H54 (cell line): ENCODE measurements at places on chromosomes 5 and 9.
A peak's percentile ranks its signal among the peaks of the same experiment; 100 is the strongest.

DNA sequence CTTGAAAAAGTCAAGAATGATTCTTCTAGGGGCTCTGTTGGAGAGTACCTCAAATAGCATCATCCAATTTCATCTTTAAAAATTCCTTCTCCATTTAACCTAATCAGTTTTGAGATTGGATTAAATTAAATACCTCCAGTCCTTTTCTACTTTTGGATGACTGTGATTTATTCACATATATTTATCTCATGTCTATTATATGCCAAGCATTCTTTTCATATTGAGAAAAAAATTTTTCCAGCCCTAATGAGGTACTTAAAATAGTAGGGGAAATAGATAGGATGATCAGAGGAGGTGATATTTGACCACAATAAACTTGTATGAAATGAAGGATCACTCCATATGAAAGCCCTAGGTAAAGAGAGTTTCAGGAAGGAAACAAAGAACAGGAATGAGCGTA is 250.1 kb downstream of the MAT2B start:
- DNase-seq = no peak

GRCh38 chr5:75551471-75551870 is 39.8 kb downstream of the POLK start:
- DNase-seq = no peak

GRCh38 chr9:749716-750115 is 91.8 kb upstream of the DMRT1 start:
- DNase-seq = no peak

DNA sequence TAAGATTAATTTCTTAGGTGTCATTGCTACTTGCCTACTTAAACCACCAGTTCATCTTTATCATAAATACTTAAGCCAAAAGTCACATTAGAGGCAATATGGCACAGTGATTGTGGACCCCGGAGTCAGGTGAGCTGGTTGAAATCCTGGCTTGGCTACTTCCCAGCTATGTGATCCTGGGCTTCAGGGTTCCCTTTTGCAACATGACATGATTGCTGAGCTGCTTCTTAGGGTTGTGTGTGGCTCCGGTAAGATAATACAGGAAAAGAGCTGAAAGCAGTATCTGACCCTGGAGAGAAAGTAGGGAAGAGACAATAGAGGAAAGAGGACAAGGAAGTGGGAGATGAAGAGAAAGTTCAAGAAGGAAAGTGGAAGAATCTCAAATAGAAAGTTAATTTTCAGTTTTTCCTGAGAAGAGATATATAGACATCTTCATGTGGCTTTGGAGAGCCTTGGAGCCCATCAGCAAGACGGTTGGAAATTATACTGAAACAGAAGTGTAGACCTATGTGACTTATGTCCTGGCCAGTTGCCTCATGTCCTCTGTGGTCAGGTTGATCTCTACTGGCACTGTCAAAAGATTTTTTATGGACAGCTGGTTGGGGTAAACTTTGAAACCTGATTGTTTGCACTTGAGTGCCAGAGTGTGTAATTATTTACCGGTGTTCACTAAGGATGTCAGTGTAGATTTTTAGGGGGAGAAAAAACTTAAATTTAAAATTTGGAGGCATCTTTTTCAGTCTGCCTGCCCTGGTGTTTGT is 93.2 kb downstream of the GHR start:
- DNase-seq = no peak

- no peak for DNase-seq
Observed at GRCh38 chr9:130194378-130194932, 22.3 kb downstream of the NCS1 start.

GRCh38 chr5:77636641-77637169 is 1.8 kb downstream of the OTP start:
- no peak for DNase-seq

- no peak for DNase-seq
Observed at GRCh38 chr9:33619666-33620404, 95.8 kb downstream of the ANKRD18B start.

GRCh38 chr9:8560560-8561525 is 761.3 kb upstream of the DMAC1 start:
- DNase-seq = no peak

DNA sequence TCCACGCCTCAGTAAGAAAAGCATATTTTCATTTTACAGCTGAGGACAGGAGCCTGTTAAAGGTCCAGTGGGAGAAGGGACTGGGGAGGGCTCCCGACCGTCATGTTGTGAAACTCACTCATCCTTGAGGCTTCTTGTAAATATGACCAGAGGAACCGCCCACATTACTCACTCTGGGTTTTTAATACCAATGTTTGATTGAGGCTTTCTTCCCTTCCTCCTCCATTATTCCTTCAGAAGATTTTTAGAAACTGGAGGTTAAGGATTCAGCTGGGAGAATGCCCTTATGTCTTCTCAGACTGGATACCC is 61.4 kb upstream of the GLRX start:
- DNase-seq = no peak

GRCh38 chr9:98132158-98132557 is 13.1 kb upstream of the TRIM14 start:
- DNase-seq = no peak

- DNase-seq = peak; percentile 68
Observed at GRCh38 chr5:10704949-10705621, 55.9 kb downstream of the DAP start.

- DNase-seq = no peak
Observed at GRCh38 chr5:125052584-125052983, 306.1 kb upstream of the ZNF608 start.

- DNase-seq = no peak
Observed at GRCh38 chr5:72478684-72479083, 28.5 kb downstream of the ZNF366 start.

GRCh38 chr5:94613583-94613982 is 4.8 kb downstream of the KIAA0825 start:
- DNase-seq = no peak

DNA sequence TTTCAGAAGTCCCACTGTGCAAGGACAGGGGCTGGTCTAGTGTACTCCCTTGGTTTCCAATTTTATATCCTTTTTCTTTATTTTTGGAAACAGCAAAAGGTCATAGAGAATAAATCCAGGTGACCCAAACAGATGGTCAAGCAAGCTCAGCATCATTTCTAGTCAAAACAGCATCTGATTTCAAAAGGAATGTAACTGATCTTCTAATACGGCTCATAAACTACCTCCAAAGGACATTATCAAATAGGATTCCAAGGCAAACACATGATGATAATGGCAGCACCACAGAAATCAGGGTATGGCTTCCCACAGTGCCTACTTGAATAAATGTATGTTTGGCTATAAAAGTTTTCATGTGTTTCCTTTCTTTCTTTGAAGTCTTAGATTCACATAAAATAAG is 57.1 kb downstream of the SUSD1 start:
- no peak for DNase-seq

- peak; percentile 31 for DNase-seq
Observed at GRCh38 chr5:32076699-32077695, 97.1 kb downstream of the GOLPH3 start.

DNA sequence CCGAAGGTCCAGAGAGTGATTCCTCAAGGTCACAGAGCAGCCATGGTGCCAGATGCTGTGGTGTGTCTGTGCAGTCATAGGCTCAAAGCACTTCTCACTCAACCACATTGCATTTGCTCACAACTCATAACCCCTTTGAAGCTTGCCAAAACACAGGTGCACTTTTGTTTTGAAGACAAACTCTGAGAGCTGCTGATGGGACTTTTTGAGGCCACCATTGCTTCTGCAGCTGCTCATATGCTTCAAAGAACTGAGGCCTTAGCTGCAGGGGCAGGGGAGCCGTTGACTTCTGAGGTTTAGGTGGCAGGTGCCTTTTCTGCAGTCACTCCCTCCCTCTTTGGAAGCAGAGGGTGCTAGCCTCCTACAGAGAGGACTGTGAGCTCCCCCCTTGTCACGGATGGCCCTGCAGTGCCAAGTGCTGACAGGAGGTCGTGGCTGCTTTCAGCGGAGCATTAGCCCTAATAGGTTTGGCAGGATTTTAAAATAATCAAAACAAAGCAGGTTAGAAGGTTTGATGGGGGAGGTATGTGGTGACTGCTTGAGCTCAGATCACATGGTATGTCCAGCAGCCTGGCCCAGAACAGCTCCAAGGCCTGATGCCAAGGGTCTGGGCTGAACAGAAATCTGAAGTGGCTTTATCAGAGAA is 232.1 kb downstream of the MAN2A1 start:
- DNase-seq = no peak

- peak; percentile 33 for DNase-seq
Observed at GRCh38 chr9:78601957-78602565, 305.1 kb downstream of the PSAT1 start.

DNA sequence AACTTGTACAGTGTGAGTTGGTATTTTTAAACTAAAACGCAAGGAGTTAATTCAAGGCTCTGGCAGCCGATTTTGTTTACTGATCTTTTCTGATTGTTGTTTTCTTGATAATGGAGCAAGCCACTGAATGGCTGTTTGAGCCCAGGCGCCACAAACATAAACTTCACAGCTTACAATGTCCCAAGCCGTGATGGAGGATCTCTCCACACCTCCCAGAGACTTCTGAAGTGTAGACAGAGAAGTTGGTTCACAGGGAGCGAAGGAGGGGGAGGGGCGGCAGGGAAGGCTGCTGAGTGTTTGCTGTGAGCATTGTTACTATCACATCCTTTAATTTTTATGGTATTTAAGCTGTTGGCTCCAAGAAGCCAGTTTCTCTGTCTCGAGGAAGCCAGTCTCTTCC is 14.7 kb downstream of the ISL1 start:
- no peak for DNase-seq

- DNase-seq = no peak
Observed at GRCh38 chr5:168262042-168262743, 29.3 kb upstream of the WWC1 start.

DNA sequence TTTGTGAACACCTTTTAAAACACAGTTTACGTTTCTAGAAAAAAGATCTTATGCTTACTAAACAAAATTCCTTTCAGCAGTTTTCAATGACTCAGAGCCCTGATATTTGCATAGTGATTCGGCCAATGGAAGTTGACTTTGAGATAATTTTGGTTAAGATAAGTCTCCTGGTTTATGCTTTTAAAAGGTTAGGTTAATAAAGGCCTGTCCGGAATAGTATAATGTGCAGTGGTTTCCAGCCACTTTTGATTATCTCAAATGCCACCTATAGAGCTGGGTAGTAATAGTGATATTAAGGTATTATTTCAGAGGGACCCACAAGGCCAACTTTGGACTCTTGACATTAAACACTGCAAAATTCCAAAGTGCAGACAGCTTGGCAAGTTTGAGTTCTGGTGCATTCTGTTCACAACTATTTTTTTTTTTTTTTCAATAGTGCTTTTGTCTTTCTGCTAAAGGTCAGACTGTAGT is 86.1 kb downstream of the F2RL2 start:
- DNase-seq = no peak

DNA sequence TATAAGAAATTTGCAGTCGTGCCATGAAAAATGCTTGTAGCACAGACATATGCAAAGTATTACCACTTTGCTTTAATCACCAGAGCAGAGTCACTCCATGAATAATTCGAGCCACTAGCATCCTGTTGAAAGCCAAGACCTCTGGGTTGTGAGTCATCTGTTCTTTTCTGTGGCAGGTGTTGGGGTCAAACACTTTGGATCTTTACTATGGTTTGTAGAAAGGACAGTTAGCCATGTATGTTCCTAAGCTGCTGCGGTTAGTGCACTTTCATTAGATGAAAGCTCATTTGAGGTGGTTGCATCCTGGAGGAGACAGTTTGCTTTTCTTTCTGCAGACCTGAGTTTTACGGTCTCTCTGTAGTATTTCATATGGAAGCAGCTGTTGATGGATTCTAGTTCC is 223.7 kb downstream of the DMRT2 start:
- no peak for DNase-seq

- DNase-seq = peak; percentile 31
Observed at GRCh38 chr5:170614720-170615119, 110.9 kb downstream of the KCNIP1 start.

DNA sequence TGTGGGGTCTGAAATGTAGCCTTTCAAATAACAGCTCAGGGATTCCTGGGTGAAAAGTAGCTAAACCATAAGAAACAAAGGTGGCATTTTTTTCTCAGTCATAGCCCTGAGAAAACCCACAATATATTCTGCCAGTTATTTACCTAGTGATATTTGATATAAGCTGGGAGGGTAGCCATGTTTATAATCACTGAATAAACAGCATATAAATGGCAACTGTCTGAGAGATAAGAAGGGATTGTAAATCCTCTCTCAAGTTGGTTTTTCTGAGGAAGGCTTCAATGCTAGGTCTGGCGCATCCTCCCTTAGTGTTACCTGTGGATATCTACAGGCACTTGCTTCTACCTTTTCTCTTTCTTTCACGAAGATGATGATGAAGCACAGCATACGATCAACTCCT is 1080.5 kb upstream of the DMAC1 start:
- DNase-seq = no peak

DNA sequence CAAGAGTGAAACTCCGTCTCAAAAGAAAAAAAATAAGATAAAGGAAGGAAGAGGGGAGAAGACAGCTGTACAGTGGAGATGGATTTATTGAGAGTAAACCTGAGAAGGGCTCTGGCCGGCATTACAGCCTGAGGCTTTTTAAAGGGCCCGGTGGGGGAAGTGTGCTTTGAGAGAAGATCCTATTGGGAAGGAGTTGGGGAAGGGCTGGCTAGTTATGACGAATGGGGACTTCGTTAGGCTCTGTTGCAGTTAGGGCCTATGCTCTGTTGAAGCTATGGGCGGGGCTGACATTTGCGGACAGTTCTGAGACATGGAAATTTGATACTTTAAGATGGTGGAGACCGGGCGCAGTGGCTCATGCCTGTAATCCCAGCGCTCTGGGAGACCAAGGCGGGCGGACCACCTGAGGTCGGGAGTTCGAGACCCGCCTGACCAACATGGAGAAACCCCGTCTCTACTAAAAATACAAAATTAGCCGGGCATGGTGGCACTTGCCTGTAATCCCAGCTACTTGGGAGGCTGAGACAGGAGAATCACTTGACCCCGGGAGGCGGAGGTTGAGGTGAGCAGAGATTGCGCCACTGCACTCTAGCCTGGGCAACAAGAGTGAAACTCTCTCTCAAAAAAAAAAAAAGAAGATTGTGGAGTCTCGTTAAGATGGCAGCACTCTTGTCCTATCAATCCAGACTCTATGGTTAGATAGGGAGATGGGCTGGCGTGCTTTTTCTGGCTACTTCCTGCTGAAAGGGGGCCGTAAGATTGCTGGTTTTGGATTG is 33.2 kb downstream of the C9orf50 start:
- DNase-seq = no peak

DNA sequence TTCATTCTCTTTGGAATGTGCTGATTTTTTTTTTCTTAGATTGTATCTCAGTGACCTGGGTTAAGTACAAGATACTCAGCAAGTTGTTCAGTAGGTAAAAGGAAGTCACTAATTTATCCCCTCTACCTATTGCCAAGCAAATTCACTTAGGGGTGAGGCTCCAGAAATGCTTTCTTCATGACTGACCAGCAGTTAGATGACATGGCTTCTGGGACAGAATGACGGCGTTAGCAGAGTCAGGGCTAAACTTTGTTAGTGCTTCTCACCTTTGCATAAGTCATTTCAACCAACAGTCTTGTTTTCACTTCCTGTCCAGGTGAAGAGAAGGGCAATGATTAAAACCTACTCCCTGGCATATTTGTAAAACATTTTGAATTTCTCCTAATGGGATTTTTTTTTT is 20.2 kb upstream of the MTAP start:
- DNase-seq = no peak
